ENCODE measurements at places on chromosomes 6 and 20.

DNA sequence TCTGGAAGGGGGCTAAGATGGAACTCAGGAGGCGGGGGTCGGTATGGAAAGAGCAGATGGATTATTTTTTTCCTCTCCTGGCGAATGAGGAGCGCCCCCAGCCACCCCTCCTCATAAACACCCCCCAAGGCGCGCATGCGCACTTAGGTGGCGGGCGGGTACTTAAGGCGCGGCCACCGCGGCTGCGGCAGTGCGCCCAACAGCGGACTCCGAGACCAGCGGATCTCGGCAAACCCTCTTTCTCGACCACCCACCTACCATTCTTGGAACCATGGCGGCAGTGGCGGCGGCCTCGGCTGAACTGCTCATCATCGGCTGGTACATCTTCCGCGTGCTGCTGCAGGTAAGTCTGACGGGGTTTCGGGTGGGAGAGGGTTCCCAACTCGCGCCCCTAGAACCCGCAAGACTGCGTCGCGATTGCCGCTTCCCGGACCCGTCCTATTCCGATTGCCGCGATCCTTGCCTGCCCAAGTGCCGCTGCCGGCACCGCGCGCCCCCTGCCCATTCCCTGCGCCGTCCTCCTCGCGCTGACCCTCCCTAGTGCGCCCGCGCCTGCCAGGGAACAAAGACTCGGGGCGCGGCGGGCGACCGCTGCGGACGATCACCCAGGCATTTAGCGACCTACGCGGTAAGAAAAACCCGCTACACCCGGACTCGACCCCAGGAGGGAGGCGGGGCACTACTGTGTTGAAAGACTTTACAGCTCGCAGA, at the start of gene NNAT:
TSS of gene NNAT (plus strand) at position 190 of the 711 bp plus-strand sequence. CDS start at position 272, 82 bp downstream.
- no peak for DNase-seq

DNA sequence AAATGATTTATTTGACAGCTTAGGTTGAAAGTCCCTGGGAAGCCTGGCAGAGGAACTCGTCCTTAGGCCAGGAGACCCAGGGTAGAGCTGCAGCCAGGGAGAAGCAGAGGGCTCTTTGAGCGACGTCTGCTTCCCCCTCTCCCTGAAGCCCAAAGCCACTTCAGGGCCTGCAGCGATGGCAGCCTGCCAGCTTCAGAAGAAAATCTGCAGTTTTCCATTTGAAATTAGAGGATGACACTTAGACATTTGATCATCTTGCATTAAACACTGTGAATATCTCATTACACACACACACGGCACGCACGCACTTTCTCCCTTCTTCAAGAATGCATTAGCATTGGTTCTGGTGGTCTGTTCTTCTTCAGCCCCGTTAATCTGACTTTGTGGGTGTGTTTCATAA, 96.5 kb downstream of the PLEKHG1 start:
- DNase-seq: no peak

- DNase-seq: no peak
Measured at GRCh38 chr6:137827411-137827940, 39.6 kb upstream of the TNFAIP3 start.

GRCh38 chr6:119255492-119255891, 94.1 kb downstream of the MAN1A1 start:
- no peak for DNase-seq

- DNase-seq: no peak
Measured at GRCh38 chr6:79671600-79672266, 40.6 kb downstream of the SH3BGRL2 start.

GRCh38 chr6:16651871-16652270, 109.4 kb downstream of the ATXN1 start:
- no peak for DNase-seq

DNA sequence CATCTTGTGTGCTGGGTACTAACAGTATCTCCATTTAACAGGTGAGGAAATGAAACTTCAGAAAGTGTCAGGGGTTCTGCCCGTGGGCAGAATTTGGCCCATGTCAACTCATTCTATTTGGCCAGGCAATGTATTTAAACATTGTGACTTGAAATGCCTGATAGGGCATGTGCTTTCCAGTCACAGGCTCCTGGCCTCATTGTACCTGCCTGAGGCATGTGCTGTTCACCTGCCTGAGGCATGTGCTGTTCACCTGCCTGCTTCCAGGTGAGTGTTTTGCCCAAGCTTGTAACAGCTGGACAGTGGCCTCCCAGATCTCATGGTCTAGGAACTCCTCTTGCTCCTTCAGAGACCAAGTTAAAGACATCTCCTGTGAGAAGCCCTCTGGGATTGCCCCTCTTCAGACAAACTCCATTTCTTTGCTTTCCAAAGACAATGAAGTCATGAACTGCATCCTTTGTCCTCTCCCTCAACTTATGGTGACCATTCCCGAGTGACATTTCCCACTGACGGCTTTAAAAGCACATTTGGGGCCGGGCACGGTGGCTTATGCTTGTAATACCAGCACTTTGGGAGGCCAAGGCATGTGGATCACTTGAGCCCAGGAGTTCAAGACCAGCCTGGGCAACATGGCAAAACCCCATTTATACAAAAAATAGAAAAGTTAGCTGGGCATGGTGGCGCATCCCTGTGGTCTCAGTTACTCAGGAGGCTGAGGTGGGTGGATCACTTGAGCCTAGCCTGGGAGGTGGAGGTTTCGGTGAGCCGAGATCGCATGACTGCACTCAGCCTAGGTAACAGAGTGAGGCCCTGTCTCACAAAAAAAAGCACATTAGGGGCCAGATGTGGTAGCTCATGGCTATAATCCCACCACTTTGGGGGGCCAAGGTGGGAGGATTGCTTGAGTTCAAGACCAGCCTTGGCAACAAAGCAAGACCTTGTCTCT, 48.7 kb downstream of the BCAS4 start:
- peak; percentile 21 for DNase-seq

DNA sequence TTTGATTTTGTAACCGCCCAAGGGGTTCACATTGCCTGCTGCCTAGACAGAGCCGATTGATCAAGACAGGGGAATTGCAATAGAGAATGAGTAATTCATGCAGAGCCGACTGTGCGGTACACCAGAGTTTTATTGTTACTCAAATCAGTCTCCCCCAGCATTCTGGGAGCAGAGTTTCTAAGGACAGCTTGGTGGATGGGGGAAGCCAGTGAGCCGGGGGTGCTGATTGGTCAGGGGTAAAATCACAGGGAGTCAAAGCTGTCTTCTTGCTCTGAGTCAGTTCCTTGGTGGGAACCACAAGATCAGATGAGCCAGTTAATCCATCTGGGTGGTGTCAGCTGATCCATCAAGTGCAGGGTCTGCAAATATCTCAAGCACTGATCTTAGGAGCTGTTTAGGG, 60.0 kb upstream of the EZR start:
- DNase-seq: no peak

DNA sequence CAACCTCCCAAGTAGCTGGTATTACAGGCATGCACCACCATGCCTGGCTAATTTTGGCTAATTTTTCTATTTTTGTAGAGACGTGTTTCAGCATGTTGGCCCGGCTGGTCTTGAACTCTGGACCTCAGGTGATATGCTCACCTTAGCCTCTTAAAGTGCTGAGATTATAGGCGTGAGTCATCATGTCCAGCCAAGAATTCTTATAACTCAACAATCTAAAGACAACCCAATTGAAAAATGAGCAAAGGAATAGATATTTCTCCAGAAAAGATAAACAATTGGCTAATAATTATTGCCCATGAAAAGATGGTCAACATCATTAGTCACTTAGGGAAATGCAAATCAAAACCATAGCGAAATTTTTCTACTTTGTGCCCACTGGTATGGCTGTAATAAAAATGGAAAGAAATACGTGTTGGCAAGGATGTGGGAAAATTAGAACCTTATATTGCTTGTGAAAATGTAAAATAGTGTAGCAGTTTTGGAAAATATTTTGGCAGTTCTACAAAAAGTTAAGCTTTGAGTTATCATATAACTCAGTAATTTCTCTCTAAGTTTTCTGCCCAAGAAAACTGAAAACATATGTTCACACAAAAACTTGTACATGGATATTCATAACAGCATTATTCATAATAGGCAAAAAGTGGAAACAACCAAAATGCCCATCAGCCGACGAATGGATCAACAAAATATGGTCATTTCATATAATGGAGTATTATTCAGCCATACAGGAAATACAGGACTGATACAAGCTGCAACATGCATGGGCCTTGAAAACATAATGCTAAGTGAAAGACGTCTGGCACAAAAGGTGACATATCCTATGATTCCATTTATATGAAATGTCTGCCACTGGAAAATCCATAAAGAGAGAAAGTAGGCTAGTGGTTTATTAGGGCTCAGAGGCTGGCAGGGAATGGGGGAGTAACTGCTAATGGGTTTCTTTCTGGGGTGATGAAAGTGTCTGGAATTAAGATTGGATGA, 87.8 kb downstream of the UTRN start:
- no peak for DNase-seq

- no peak for DNase-seq
Measured at GRCh38 chr20:1479831-1480595, 11.2 kb downstream of the SIRPB2 start.

- DNase-seq: no peak
Measured at GRCh38 chr20:24701027-24701426, 231.6 kb downstream of the SYNDIG1 start.
